DMS79 (cell line): ENCODE measurements at places on chromosomes 13 and 19.
A peak's percentile ranks its signal among the peaks of the same experiment; 100 is the strongest.

- no peak for DNase-seq
Measured at GRCh38 chr13:46354156-46355087, 32.6 kb downstream of the RUBCNL start.

GRCh38 chr19:46537136-46538097 lies 41.8 kb upstream of the PNMA8B start:
- no peak for DNase-seq

DNA sequence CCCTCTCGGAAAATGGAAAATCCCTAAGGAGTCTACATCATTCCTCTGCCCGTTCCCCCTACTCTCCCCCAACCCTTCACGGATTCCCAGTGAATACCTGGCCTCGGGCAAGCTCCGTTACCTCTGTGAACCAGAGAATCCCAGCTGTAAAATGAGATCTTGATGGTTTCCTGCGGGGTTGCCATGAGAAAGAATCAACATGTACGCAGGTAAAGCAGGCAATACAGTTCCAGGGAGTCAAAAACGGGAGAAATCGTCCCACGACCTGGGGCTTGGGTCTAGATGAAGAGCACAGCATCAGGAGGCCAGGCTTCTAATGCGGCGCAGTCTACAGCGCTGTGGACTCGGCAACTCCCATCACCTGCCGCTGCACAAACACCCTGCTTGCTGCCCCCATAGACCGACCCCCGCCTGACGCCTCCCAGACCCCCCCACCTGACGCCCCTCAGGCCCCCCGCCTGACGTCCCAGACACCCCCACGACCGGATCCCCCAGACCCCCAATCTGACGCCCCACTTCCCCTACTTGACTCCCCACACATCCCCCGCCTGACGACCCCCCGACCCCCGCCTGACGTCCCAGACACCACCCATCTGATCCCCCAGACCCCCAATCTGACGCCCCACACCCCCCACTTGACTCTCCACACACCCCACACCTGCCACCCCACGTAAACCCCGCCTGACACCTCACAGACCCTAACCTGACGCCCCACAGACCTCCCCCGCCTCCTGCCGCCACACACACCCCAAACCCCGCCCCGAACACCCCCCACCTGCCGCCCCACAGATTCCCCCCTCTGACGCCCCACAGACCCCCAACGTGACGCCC lies 680 bp downstream of the LIG4 start:
- DNase-seq: peak; percentile 53

GRCh38 chr13:40812724-40813445 lies 23.5 kb downstream of the SLC25A15 start:
- no peak for DNase-seq

DNA sequence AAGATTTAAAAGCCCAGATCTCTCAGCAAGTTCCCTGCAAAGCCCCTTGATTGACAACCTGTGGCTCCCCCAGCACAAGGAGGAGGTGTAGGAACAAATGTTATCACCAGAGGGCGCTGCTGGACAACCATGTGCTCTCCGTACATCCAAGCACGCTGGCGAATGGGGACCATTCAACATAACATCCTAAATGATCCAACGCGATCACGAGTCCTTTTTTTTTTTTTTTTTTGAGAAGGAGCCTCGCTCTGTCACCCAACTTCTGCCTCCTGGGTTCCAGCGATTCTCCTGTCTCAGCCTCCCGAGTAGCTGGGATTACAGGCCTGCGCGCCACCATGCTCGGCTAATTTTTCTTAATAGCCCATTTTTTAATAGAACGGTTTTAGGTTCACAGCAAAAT lies 52.0 kb downstream of the NWD1 start:
- DNase-seq: peak; percentile 63

DNA sequence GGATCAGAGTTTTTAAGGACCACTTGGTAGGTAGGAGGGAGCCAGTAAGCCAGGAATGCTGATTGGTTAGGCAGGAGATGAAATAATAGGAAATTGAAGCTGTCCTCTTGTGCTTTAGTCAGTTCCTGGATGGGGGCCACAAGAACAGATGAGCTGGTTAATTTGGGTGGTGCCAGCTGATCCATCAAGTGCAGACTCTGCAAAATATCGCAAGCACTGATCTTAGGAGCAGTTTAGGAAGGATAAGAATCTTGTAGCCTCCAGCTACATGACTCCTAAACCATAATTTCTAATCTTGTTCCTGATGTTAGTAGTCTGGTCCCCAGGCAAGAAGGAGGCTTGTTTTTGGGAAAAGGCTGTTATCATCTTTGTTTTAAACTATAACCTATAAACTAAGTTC lies 117.9 kb upstream of the GPR12 start:
- DNase-seq: no peak

- no peak for DNase-seq
Measured at GRCh38 chr13:47033216-47033615, 136.4 kb upstream of the HTR2A start.
